Activated effector memory CD4-positive, alpha-beta T cell treated with Interleukin-2 at 50 U/mL for 16 hours (primary cell): ENCODE measurements at places on chromosomes 5 and 9.

- no peak for DNase-seq
Measured at GRCh38 chr5:179620703-179621350, 2.6 kb downstream of the HNRNPH1 start.

- DNase-seq: no peak
Measured at GRCh38 chr9:131601683-131602181, 56.4 kb downstream of the PRRT1B start.

DNA sequence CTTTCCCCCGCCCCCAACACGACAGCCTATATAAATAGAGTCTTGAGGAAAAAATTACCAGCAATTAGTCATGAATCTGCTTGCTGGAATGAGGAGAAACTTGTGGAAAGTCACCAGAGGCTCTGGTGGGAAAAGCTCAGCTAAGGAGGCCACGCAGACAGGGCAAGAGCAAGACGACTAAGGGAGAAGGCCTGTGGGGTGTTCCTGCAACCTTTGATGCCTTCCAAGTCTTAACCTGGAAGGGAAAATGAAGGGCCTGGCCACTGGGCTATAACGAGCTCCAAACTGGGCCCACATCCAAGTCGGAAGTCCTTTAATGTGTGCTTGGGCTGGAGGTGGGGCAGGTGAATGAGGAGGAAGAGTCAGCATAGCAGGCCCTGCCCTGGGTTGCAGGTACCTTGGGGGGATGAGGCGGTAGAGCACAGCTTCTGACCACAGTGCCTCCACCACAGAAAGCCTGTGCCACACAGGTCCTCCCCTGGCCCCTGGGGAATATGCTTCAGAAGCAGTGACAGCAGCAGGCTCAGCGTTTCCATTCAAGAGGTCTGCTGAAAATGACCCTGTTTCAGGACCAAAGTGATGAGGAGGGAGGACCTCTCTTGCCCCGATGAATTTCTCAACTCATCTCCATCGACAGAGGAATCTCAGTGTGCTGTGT, 92.8 kb upstream of the LRRTM2 start:
- no peak for DNase-seq

- DNase-seq: no peak
Measured at GRCh38 chr5:107518190-107518589, 152.5 kb downstream of the EFNA5 start.

GRCh38 chr9:89590415-89590814, 14.4 kb upstream of the GADD45G start:
- no peak for DNase-seq

GRCh38 chr9:76603448-76603895, 144.5 kb downstream of the GCNT1 start:
- no peak for DNase-seq

DNA sequence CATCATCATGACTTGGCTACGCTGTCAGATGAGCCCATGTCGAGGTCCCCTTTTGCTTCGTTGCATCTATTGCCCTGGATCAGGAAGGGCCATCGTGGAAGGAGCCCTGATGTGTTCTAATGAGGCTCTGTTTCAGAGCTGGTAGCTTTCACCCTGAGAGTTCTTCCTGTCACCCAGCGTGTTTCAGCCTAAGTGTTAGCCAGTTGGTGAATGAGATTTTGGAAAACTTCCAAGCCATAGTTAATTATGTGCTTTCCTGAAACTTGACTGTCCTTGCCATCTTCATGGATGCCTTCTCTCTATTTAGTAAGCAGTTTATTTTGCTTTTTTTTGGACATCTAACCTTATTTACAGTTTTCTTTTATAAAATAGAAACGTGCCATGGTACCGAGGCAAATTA, 1695.4 kb upstream of the WWC1 start:
- no peak for DNase-seq

- DNase-seq: no peak
Measured at GRCh38 chr9:1959371-1959770, 55.8 kb upstream of the SMARCA2 start.

GRCh38 chr9:37251452-37251851, 131.1 kb downstream of the ZCCHC7 start:
- DNase-seq: no peak

DNA sequence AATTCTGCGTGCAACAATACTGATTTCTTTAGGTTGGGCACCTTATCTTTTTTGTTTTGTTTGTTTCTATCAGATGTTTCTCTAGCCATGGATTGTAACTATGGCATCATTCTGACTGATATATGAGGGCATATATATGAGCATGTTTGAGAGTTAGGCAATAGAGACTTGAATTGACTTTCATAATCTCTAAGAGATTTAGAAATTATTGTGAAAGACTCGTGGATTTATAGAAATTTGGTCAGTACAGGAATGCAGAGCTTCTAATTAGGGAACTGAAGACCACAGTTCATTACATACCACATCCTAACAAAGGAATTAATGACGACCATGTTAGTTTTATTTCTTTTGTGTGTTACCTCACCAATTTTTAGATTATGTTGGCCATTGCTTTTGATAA, 546.0 kb upstream of the GRAMD2B start:
- no peak for DNase-seq

DNA sequence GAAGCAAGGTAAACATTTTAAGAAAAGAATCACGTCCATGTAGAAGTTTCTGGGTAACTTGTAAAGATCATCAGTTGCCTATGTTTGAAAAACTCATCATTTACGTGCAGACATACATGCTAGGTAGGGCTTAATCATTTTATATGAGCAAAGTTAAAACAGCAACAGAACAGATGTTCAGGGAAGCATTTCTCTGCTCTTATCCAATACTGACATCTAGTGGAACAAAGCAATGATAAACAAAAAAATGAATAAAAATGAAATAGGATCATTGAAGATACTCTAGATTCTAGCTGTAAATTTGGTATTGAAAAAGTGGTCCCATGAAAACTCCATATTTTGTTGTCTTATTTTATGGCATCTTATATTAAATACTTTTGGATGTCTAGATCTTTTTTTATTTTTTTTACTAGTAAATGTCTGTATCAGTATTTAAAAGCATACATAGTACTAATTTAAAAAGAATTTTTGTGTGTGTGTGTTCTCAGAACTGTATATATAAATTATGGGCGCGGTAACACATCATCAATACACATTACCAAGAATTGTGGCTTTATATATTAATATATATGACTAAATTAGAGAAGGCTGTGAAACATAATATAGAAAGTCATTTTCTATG, 1050.2 kb downstream of the CDH12 start:
- DNase-seq: no peak

- no peak for DNase-seq
Measured at GRCh38 chr5:132060501-132061161, at the start of gene IL3. IL3 (plus strand) TSS chr5:132060655; CDS start chr5:132060707, 52 bp downstream.

DNA sequence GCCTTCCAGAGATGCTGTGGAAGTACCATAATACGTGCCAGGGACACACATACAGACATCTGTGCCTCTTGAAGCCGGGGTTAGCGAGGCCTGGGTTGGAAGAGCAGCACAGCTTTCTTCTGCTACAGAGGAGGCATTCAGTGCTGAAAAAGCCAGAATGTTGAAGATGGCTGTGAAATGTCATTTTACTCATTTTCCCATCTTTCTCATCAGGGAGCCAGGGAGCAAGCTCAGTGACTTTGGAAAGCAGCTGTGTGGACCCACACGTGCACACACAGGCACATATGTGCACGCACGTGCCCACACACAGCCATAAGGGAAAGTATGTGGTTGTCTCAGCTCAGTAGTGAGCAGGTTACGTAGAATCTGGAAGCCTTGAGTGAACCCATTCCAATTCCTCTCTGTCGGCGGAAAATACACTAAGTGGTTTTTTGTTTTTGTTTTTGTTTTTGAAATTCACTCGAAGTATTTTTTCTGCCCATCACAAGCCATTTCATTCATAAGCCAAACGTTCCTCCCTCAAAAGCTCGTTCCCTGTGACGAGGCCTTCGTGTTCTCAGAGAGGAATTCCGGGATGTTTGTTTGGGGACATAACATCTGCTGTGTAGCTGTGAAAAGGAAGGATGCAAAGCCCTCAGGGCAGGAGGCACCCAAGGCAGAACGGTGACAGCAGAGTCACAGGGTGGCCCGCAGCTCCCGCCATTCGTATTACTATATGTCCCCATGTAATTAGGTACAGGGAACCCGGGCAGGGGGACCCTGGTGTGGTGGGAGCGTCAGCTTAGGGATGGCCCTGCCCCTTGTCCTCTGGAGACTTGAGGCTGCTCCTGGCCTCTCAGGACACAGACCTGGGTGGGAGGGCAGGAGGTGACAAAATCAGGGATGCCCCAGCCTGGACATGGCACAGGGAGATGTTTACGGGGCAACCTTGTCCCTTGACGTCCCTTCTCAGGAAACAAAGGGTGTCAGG, 29.0 kb upstream of the ANKRD33B start:
- DNase-seq: no peak

GRCh38 chr5:142945845-142946244, 175.7 kb downstream of the ARHGAP26 start:
- DNase-seq: no peak

GRCh38 chr9:79762070-79762469, 190.3 kb downstream of the TLE4 start:
- no peak for DNase-seq

GRCh38 chr9:70588999-70589398, 174.5 kb upstream of the KLF9 start:
- no peak for DNase-seq

GRCh38 chr5:170092455-170093101, 13.1 kb upstream of the FOXI1 start:
- no peak for DNase-seq

GRCh38 chr5:55708732-55709131, 3.4 kb downstream of the SLC38A9 start:
- no peak for DNase-seq

DNA sequence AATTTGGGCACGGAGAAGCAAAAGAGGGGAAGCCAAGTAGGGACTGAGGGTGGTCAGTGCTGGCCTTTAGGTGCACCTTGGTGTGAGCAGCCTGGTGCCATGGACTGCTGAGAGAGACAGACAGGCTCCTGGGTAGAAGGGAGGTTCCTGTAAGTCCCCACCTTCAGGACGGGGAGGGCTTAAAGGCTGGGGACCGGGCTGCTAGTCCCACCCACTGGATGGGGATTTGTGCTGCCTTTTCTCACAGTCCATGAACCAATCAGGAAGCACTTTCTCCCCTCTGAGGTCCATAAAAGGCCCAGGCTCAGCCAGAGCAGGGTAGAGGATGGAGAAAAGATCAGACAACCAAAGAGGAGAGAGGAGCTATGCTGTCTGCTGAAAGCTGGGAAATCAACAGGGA, 15.2 kb downstream of the CDC25C start:
- no peak for DNase-seq
